AG09309 (cell line): ENCODE measurements at places on chromosomes 2 and 18.

GRCh38 chr2:66683599-66683998, 248.7 kb downstream of the MEIS1 start:
- no peak for DNase-seq

DNA sequence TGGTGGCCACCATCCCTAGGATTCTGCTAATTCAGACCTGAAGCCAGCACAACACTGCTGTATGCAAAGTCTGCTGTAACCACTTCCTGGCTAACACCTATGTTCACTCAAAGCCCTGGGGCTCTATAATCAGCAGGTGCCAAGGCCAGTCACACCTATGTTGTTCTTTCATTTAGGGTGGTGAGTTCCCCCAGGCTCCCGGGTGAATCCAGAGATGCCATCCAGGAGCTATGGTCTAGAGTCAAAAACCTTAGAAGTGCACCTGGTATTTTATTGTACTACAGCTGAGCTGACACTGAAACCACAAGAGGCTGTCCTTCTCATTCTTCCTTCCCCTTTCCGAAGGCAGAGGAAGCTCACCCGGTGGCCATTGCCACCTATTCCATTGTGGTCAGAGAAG, 46.2 kb upstream of the CCDC141 start:
- no peak for DNase-seq

GRCh38 chr2:186349508-186349907, 136.6 kb upstream of the ZC3H15 start:
- peak; percentile 62 for DNase-seq

DNA sequence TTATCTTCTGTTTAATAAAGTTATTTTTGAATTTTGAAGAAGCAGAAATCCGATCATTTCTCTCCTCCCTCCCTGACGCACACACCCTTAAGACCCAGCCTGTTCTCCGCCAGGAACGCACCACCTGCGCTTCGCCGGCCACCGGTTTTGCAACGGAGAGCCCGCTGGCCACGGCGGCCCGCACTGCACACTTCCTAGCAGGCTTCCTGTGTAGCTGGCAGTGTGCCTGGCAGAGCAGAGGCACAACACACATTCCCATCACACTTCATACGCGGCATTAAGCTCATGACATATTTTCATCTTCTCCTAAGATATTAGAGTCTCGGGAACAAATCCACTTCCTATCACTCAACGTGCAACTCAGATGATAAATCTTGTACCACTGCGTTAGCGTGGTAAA, 148.0 kb downstream of the HDAC4 start:
- DNase-seq: no peak
